ENCODE measurements at places on chromosomes 7 and 10.

- no peak for DNase-seq
Measured at GRCh38 chr10:79206300-79207095, 137.7 kb downstream of the ZMIZ1 start.

GRCh38 chr7:47677664-47678063 is 95.8 kb upstream of the TNS3 start:
- DNase-seq = no peak

DNA sequence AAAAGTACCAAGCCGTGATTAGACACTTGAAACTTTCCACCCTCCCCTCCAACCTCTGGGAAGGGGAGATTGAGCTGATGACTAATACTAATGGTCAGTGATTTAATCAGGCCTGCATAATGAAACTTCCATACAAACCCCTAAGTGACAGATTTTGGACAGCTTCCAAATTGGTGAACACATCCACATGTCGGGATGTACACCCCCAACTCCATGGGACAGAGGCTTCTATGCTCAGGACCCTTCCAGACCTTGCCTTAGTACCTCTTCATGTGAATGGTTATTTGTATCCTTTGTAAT is 4.8 kb downstream of the NUB1 start:
- DNase-seq = no peak

DNA sequence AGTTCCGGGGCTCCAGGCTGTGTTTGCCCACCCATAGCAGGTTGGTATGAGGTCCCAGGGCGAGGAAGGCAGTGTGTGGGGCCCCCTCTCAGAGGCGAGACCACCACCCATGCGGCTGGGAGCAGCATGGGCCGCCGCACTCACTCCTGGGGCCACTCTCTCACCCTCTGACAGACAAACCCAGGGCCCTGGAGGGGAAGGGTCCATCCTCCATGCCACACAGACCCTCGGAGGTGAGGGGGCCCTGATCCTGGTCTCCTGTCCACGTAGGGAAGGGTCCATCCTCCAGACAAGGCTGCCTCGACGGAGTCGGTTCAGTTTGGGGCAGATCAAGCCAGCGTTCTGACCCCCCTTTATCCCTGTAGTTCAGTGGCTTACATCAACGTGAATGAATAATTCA is 230.8 kb downstream of the ELFN1 start:
- DNase-seq = no peak

- DNase-seq = peak; percentile 55
Measured at GRCh38 chr10:51700228-51700817, 928 bp upstream of the CSTF2T start.

DNA sequence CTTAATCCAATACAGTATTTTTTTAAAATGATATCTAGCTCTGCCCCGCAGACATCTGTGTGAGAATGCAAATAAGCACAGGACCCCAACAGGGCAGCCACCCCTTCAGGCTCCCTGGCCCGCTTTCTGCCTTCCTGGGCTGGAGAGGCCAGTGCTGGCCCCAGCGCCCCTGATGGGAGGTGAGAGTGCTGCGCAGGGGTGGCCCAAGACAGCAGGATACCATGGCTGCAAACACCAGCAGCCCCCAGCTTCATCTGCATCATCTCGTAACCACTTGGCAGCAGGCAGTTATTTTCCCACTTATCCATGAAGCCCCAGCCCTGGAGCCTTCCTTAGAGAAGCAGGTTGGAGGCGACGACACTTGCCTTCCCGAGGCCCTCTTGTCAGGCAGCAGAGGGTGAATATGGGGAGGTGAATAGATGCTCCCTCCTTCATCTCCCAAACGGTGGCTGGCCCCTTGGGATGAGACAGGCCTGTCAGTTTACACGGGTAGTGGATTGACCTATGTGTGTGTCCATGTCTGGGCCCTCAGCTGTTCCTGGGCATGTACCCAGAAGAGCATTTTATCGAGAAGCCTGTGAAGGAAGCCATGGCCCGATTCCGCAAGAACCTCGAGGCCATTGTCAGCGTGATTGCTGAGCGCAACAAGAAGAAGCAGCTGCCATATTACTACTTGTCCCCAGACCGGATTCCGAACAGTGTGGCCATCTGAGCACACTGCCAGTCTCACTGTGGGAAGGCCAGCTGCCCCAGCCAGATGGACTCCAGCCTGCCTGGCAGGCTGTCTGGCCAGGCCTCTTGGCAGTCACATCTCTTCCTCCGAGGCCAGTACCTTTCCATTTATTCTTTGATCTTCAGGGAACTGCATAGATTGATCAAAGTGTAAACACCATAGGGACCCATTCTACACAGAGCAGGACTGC is 71.2 kb downstream of the ALOX5 start:
- DNase-seq = no peak

DNA sequence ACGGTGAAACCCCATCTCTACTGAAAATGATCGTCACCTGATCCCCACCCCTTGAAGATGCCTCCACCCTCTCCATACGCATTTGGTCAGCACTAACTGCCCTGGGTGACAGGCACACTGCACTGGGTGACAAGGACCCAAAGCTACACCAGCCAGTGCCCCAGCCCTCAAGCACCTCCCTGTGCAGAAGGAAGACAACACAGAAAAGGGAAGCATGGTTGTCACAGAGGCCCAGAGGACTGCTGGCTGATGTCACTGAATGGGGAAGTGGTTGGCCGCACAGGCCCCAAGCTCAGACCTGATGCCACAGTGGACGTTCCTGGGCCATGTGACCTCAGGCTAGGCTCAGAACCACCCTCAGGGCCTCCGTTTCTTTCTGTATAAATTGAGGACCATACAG is 4.2 kb upstream of the PILRA start:
- DNase-seq = no peak

- DNase-seq = peak; percentile 44
Measured at GRCh38 chr10:76640806-76641205, 996.8 kb downstream of the KCNMA1 start.

DNA sequence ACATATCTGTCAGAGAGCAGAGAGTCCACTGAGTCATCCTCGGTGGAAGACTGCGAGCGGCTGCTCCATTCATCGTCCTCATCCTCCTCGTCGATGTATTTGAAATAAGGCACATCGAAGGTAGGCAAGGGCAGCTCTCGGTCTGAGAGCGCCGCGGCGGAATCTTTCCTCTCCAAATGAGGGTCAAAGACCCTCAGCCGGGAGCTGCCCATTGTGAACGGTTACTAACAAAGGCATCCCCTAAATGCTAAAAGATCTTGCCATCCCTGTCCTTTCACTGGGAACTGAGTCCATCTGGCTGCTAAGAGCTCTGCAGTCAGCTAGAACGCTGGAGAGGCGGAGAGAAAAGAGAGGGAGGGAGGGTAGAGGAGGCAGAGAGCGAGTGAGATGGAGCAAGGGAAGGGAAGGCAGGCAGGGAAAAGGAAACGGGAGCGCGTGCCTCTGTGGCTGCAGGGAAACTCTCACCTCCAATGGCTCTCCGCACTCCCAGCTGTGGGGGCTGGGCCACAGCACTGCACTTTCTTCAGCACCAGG is 163.4 kb downstream of the RAPGEF5 start:
- peak; percentile 53 for DNase-seq

- no peak for DNase-seq
Measured at GRCh38 chr7:94231305-94231704, 163.4 kb upstream of the COL1A2 start.

- DNase-seq = peak; percentile 20
Measured at GRCh38 chr7:123499211-123499970, 35.0 kb downstream of the IQUB start.

DNA sequence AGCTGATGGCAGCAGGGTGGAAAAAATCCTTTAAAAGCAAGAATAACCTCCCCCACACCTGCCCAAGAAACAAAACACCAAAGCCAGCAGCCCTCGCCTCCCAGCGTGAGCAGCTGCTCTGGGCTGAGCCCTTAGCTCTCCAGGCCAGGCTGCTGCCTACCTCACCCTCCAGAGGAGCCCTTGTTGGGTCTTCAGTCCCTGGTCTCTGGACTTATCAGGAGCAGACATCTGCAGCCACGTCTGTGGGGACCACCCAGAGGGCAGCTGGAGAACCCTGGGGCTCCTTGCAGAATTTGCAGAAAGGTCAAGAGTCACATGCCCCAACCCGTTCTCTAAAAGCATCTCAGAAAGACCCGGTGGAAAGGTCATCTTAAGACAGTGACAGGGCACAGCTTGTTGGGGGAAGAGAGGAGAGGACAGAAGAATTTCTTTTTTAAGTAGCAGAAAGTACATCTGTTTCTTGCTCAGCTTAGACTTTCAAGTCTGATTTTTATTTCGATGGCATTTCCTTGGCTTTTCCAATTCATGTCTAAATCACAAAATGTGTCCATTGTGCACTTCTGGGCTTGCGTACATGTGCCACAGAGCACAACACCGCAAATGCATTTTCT is 425.7 kb upstream of the NFE2L3 start:
- DNase-seq = no peak

- no peak for DNase-seq
Measured at GRCh38 chr10:11193001-11193551, 175.4 kb downstream of the CELF2 start.

DNA sequence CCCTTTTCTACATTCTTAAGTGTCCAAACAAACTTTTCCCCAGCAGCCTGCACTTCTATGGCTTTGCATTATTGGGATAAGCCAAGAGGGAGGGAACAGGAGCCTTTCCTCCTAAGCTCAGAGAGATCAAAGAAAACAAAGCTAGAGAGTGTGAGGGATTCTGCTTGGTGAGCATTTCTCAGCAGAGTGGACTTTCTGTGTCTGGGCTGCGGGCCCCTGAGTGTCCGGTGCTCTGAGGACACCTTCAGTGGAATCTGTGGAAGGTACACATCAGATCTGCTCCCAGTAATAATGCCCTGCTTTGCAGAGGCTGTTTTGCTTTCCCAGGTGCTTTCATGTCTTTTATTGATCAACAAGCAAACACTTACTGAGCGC is 50.2 kb downstream of the KCNMA1 start:
- DNase-seq = peak; percentile 57

DNA sequence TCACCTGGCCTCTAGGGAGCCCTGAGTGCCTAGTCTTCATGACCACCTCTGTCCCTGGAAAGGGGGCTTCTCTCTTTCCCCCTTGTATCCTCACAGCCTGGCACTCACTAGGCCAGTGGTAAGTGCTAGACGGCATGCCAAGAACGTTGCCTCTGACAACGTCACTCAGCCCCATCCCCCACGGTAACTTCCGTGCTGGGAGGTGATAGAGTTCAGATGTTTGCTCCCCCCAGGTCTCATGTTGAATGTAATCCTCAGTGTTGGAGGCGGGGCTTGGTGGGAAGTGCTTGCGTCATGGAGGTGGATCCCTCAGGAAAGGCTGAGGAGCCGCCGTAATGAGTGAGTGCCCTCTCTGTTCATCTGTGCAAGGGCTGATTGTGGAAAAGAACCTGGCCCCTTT is 343.3 kb upstream of the MKI67 start:
- DNase-seq = no peak

GRCh38 chr7:73718438-73718881 is 1.0 kb downstream of the STX1A start:
- peak; percentile 30 for DNase-seq

GRCh38 chr10:24091256-24091655 is 117.7 kb upstream of the KIAA1217 start:
- no peak for DNase-seq

DNA sequence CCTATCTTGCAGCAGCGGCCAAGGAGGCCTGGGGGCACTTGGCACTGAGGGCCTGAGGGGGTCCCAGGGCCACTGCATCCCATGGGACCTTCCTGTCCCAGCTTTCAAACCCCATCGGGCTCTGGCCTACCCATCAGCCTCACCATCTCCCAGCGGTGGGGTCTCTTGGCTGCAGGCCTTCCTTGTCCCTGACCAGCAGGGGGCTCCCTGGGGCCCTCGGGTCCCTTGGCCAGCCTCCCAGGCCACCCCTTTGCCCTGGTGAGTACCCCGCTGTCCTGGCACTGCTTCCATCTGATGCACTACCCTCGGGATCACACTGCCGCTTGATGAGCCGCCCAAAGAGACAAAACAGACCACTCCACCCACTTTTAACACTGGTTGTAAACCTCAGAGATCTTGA is 43.5 kb downstream of the YKT6 start:
- no peak for DNase-seq

DNA sequence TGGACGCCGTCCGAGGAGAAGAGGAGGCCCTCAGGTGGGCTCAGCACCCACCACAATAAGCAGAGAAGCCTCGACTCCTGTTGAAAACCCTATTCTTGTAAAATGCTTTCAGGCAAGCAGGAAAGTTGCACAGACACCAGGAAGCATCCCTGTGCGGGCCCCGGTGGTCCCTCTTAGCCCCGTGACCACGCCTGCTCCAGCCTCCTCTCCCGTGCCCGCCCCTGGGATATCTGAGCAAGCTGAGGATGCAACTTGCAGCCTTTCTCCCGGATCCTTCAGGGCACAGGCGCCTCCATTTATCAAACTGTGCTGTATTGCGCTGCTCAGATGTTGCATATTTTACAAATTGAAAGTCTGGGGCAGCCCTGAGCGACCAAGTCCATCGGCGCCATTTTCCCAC is 72.7 kb downstream of the CFAP46 start:
- no peak for DNase-seq

GRCh38 chr10:95035332-95036295 is 33.7 kb downstream of the CYP2C8 start:
- DNase-seq = no peak

DNA sequence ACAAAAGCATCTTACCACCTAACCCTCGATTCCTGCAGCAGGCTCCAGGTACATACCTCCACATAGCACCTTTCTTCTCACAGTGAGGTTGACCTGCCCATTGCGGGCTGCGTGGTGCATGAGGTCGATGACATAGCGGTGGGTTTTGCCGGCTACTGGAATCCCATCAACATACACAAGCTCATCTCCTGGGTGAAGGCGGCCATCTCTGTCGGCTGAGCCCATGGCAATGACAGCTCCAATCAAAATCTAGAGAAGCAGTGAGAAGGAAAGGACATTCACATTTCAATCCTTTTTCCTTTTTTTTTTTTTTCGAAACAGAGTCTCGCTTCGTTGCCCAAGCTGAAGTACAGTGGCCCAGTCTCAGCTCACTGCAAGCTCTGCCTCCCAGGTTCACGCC is 369.3 kb downstream of the PHTF2 start:
- DNase-seq = no peak

- no peak for DNase-seq
Measured at GRCh38 chr7:135493362-135493761, 16.5 kb downstream of the CNOT4 start.

DNA sequence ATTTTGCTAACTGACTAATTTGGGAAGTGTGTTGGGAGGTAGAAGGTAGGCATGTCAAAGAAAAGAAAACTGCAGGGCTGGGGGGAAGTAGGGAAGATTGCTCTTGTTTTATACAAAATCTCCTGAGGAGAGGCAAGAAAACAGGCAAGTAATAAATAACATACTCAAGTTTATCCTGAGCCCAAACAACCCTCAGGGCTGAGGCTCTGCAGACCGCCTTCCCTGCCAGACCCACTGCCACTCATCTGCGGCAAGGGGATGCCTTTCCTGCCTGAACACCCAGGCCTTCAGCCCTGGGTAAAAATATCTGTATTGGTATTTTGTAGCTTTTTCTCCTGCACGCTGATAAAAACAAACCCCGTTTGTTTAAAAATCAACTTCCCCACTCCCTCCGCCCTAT is 399.8 kb upstream of the NFE2L3 start:
- DNase-seq = peak; percentile 25

All from hepatocyte (in vitro differentiated cells).